ENCODE measurements at places on chromosomes 6 and 20.

- DNase-seq, result no peak
Measured at GRCh38 chr6:141562186-141562811, 570.4 kb upstream of the GJE1 start.

DNA sequence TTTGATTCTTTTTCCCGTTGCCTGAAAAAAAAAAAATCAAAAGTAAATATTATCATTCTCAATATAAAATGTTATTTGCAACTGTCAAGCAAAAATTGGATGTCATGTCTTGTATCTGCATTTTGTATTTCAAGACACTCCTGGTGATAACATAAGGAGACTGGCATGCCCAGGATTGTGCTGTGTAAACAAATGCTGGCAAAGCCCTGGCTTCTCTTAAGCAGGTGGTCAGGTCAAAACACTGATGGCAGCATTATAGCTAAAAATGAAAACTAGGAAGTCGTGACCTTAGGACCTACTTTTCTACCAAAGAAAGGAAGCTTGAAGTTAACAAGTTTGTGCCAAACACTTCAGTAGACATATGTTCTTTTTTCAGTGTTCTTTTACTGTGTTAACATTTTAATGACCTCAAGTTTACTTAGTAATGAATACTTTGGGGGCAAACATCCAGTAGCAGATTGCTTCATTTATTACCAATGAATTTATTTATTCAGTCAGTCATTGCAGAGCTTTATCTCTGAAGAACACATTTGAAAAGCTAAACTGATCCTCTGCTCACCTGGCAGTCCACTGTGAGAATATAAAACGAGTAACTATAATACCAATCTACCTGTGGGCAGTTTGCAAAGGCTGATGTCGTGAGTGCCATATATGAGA is 243.1 kb upstream of the FLRT3 start:
- DNase-seq, result no peak

DNA sequence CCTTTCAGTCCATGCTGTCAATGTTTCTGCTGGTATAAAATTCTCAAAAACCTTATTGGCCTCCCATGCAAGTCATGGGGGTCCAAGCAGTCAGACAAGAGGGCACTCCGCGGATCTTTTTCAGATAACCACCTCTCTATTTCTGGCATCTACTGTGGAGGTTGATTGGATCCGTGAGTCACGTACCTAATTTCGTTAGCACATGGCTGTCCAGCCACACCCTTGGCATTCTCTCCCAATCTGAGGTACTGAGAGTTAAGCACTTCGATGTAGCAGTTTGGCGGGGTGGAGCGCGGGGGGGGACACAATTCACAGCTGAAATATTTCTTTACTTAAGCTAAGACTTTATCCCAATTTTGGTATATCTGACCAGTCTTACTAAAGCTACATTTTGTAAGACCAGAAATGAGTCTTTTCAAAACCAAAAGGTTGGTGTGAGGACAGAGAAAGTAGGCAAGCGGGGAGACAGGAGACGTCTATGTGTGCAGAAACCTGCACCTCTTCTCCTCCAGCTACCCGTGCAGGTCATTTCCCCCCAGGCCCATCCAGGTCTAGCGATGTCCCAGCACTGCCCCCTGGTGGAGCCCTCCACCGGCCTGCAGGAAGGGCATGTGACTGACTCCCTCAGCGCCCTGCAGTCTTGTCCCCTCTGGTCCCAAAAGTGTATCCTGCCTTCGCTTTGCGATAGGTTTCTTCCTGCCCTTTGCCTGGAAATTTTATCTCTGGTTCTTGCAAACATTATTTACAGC is 113.1 kb downstream of the ADAT2 start:
- no peak for DNase-seq

GRCh38 chr6:83511266-83511665 is 1.1 kb upstream of the PRSS35 start:
- no peak for DNase-seq

DNA sequence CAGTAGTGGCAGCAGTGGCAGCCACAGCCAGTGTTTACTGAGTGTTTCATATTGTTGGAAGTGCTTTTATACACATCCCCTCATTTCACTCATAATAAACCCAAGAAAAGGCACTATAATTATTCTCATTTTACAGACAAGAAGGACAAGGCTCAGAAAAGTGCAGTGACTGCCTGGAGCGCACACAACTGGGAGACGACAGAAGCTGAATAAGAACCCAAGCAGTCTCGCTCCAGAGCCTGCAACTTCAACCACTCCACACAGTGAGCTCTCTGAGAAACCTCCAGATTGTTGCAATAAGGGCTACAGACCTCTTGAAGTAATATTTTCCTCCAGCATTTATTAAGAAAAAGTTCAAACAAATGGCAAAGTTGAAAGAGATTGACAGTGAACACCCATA is 76.9 kb downstream of the PLCG1 start:
- DNase-seq, result no peak

DNA sequence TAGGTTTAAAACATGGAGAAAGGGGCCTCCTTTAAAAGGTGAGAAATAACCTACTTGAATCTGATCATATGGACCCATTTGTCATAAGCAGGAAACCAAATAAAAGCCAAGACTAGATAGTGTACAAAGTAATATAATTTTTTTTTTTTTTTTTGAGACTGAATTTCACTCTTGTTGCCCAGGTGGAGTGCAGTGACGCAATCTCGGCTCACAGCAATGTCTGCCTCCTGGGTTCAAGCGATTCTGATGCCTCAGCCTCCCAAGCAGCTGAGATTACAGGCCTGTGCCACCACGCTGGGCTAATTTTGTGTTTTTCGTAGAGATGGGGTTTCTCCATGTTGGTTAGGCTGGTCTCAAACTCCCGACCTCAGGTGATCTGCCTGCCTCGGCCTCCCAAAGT is 89.2 kb downstream of the SASH1 start:
- no peak for DNase-seq

- no peak for DNase-seq
Measured at GRCh38 chr6:15402406-15403045, 156.7 kb downstream of the JARID2 start.

DNA sequence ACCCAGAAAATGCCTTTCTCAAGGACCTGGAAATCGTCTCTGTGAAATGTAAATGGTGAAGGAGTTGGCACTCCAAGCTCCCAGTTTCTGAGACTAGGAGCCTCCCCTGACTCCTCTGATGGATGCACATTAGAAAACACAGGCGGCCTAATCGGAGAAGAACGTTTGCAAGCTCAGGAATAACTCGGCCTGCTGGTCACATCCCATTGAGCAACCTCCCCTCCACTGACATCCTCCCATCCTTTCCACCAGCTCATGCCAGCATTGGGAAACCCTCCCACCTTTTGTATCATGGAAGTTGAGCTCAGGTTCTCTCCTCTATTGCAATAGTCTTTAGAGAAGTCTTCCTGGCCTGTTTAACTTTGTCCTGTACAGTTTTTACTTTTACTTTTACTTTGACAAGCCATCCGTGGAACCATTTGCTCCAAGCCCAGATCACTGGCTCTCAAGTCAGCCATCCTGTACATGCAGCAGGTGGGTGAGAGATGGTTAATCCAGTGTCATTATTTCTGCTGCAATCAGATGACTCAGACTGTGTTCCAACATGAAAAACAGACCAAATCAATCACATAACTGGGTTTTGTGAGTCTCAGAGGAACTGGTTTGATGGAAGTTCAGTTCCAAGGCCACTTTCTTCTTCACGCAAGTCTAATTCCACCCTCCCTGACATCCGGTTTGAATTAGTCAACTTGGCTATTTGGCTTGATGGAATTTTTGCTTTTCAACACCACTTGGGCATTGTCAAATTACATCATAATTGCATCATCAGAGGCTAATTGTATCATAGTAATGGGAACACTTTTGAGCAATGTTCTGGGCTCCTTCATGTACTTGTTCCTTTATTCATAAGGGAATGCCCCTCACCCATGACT is 619.4 kb upstream of the CDH4 start:
- no peak for DNase-seq

GRCh38 chr6:100194535-100194934 is 200.5 kb upstream of the MCHR2 start:
- DNase-seq, result no peak

DNA sequence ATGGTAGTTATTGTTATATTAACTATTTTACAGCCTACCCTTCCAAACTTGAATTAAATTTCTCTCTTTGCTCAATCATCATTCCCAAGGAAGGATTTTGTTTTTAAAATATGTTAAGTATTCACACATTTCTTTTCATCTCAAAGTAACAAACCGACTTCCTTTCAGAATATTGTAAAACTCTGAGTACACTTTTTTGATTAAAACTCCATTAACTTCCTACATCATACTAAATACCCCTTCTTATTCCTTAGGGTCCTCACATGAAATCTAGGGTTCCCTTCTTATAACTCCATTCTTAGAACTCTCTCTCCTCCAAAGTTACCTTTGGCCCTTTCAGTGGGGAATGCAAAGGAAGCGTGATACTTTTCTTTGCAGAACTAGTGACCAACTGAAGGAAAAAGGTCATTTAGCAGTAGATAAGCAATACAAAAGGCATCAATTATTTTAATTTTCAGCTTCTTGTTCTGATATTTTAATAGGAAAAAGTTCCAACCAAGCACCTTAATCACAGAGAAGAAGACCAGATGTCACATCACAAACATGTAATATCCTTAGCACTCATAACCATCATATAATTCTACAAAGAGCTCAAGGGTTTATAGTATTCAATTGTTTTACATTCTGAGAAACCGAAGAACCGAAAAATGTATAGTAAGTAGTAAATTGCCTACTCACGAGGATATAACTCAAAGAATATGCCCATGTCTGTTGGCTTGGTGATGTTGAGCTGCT is 494 bp downstream of the RHAG start:
- DNase-seq, result no peak

DNA sequence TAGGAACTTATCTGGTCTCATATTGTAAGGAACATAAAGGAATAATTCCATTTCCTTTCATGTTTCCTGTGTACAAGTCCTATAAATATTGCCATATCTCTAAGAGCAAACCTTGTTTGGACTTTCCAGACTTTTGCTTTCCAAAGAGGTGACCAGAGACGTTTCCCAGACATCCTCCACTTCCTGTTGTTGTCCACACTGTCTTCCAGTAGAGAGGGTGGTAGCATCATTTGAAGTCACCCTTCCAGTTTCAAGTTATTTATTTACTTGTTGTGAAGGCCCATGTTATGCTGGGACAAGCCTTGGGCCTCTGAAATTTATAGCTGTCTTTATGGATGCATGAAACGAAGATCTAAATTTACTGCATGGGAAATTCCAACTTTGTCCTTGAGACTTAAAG is 10.6 kb upstream of the TGM3 start:
- no peak for DNase-seq

DNA sequence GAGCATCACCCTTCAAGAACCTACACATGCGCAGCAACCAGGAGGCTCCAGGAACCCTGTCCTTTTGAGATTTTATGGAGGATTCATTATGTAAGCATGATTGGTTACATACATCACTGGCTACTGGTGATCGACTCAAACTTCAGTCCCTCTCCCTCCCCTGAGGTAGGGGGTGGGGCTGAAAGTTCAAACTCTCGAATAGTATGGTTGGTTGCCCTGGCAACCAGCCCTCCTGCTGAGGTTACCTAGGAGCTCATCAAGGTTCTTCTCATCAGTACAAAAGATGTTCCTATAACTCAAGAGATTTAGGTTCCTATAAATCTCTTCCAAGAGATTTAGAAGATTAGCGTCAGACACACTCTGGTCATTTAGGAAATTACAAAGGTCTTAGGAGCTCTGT is 21.9 kb upstream of the ZSCAN9 start:
- DNase-seq, result no peak

DNA sequence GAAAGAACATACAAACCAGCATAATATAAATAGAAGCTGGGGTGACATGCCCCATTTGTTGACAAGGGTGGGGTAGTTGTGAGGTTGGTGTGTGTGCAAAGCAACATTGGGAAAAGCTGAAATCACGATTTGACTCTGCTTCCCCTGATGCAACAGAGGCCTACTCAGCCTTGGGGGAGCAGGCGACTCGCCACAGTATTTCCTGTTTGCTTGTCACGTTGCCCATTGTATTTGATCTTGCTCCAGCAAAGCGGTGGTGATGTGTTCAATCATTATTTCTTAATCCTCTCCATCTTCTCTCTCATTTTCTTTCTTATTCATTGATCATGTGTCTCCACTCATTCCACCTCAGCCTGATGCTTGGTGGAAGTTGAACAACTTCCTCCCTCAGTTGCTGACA is 165.8 kb upstream of the CITED2 start:
- DNase-seq, result no peak

DNA sequence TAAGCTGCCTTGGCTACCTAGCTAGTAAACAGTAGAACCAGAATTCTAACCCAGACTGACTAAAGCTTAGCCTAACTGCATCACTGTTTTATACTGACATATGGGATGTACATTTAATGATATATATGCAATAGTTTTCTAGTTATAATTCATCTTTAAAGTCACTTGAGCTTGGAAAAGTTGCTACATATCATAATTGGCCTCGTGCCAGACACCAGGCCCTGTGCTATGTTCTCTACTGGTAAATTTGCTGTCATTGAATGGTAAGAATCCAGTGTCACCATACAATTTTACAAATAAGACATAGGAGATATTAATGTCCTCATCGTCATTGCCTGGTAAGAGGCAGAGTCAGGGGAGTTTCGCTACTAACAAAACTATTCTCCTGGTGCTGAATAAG is 396.8 kb downstream of the CDKAL1 start:
- DNase-seq, result no peak

DNA sequence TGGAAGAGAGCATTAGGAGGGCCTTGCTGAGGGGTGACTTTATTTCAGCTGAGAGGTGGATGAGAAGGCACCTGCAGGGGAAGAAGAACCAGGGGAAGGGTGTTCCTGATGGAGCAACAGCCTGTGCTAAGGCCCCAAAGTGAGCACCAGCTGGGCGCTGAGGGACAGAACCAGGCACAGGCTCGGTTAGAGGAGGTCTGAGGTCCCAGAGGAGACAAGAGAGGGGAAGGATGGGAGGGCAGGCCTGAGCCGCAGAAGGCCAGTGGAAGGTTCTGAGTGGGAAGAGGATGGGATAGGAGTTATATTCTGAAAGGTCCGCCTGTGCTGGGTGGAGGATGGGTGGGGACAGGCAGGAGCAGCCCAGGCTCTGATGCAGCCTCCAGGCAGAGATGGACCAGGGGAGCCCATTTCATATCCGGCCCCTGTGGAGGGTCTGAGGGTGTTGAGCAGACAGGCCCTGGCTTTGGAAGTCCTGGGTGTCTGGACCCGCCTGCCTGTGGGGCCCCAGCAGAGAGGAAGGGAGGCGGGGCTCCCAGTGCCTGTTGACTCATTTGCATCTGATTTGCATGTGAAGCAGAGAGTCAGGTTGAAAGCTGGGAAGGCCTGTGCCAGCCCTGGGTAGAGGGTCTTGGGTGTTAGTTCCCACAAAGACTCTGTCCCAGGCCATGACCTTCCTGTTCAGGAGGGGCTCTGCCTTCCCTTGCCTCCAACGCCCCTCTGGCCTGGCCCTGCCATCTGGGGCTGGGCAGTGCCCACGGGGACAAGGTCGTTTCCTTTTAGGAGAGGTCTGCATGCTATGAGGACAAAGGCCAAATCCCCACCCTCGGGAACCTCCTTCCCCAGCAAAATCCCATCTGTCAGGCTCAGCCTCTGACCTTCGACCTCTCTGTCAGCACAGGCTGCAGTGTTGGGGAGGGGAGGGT is 10.6 kb upstream of the FAM110A start:
- no peak for DNase-seq

DNA sequence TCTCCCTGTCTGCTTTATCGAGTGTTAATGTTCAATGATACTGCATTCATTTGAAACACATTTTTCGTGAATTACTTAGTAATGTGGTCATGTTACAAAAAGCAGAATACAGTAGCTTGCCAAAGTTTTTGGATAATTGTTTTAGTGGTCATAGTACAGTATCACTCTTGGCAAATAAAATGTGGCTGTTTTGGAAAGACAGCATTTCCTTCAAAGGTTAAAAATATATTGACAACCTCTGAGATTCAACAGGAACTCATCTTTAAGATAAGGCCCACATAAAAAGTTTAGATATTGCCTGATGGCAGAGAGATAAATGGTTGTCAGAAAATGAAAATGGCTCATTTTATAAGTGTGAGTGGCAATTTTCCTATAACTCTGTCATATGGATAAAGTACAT is 297.7 kb upstream of the MAN1A1 start:
- no peak for DNase-seq

Data from amniotic stem cell (primary cell).